ENCODE measurements at places on chromosomes 7 and 10. TPM values are rescaled to one million over a fixed set of nuclear protein-coding genes. Genes with fewer than 3 reads are reported as not detected.
A peak's percentile ranks its signal among the peaks of the same experiment; 100 is the strongest.

GRCh38 chr7:2131341-2131740 is 101.4 kb downstream of the MAD1L1 start:
- no peak for DNase-seq

DNA sequence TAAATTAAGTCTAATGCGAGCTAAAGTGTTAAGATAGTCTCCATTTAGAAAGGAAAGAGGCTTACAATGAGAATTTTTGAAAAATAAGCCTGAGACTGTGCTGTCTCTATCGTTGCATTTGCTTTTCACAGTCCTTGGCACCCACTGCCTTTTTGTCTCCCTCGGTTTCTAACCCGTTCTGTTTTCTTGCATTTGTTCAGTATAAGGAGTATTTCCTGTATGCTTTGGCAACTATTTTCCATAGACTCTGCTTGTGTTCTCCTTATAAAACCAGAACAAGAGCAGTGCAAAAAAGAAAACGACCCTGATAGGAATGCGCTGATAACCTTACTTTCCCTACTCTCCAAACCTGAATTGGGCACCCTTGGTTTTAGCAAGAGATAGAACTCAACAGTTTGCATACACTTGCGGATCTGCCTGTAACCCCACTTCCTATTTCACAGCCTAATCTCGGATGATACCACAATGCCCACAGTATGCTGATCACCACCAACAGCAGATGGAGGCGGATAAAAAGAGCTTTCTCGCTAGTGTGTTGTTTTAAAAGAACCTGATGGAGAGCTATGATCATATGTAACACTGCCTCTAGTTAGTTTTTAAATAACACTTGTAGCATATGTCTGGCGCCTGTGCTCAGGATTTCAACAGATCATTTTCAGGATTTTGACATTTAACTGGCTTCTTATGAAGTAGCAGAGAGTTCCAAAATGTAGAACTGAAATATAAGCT is 1.6 kb upstream of the ARHGAP12 start:
- peak; percentile 20 for DNase-seq

GRCh38 chr10:18021725-18022480 is 70.2 kb downstream of the SLC39A12 start:
- DNase-seq = no peak

DNA sequence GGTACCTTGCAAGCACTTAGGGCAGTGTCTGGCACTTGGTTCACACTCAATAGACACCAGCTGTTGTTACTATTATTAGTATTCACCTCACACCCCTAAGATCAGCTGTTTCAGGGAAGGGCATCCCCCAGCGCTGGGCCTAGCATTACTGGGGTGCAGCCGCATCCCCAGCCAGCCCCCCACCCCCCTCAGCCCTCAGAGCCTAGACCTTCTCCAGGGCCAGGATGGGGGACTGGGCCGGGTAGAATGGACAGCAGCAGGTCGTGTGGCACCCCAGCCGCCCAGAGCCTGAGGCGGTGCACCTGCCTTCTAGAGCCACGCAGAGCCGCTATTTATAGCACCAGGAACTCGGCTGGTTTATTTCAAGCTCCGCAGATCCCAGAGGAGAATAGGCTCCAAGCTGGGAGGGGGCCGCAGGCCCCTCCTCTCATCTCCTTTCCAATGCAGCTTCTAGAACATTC is 60.5 kb downstream of the GTF2IRD1 start:
- no peak for DNase-seq

- DNase-seq = no peak
These were observed 29.6 kb downstream of the PCBD1 start for GRCh38 chr10:70858759-70859158.

GRCh38 chr7:20223356-20223755 is 6.2 kb upstream of the MACC1 start:
- no peak for DNase-seq

- peak; percentile 11 for DNase-seq
These were observed 121.6 kb downstream of the EGFR start for GRCh38 chr7:55140221-55140940.

GRCh38 chr10:121595806-121596688 is 2.2 kb downstream of the FGFR2 start:
- DNase-seq = no peak

GRCh38 chr10:110563132-110563531 is 4.4 kb upstream of the SMC3 start:
- DNase-seq = no peak

- DNase-seq = no peak
These were observed 38.1 kb downstream of the ELMO1 start for GRCh38 chr7:37410305-37411229.

GRCh38 chr10:110803830-110804338 is 67.8 kb upstream of the PDCD4 start:
- DNase-seq = peak; percentile 60

DNA sequence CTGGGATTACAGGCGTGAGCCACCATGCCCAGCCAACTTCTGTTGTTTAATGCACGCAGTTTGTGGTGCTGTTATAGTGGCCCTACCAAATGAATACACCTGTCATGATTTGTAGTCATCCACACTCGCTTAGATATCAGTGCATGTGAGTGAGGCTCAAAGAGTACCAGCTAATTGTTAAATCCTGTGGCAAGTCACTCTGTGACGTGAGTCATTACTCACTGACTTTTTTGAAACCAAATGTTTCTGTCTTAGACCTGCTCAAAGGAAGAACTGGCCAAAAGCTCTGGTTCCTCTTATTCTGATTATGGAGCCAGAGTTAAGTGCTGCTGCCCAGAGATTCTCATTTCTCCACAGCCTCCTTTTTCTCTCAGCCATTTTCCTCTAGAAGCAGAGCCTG is 109.4 kb downstream of the PRKAG2 start:
- DNase-seq = no peak

DNA sequence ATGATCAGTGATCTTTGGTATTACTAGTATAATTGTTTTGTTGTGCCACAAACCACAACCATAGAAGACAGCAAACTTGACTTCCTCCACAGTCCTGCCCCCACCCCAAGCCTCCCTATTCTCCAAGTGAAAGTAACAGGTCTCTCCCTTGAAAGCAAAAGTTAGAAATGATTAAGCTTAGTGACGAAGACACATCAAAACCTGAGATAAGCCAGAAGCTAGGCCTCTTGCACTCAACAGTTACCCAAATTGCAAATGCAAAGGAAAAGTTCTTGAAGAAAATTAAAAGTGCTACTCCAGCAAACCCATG is 7.5 kb downstream of the SAR1A start:
- DNase-seq = no peak

DNA sequence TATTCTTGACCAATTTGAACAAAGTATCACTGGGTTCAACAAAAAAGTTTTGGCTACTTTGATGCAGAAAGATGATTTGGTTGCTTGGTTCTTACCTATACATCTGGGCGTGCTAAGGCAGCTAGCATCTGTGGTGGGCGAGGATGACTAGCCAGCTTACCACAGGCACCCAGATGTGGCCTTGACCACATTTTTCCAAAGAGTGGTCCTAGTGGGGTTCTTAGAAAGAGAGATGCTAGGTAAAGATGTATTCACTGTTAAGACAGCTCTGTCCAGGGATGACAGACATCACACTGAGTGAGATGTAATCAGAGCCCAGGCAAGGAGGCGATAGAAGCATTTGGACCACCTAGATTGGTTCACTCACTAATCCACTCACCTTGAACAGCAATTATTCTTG is 785 bp downstream of the DNTT start:
- no peak for DNase-seq

- DNase-seq = no peak
These were observed 28.7 kb downstream of the DGKI start for GRCh38 chr7:137818036-137818435.

DNA sequence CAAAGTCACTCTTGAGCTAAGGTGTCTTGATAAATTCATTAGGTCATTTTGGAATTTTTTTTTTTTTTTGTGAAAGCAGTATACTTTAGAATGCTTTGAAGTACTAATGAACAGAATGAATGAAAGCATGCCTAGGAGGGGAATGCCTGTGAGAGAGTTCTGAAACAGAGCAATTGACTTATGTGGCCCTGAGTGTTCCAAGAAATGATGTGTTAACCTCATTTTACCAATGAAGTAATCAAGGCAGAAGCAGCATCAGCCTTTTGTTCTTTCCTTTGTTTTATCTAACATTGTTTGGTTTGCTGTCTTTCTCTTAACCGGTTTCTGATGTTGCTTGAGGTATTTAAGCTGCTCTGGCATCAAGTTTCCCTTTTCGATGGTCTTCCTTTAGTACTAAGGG is 154.6 kb upstream of the HGF start:
- DNase-seq = no peak

DNA sequence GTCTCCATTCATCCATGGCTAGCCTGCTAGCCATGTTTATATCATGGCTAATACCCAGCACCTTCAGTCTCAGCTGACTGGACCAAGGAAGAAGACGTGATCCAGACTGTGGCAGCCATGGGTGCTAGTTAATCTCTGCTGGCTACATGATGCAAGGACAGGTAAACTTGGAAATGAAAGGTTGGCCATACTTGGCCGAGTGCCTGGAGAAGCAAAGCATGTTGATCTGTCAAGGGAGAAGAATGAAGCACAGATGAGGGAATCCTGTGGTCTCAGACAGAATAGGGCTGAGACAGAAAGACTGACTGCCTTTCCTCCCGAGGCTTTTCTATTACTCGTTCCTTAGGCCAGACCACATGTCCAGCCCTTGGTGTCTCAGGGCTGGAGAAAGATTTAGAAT is 41.1 kb downstream of the CPVL start:
- no peak for DNase-seq

DNA sequence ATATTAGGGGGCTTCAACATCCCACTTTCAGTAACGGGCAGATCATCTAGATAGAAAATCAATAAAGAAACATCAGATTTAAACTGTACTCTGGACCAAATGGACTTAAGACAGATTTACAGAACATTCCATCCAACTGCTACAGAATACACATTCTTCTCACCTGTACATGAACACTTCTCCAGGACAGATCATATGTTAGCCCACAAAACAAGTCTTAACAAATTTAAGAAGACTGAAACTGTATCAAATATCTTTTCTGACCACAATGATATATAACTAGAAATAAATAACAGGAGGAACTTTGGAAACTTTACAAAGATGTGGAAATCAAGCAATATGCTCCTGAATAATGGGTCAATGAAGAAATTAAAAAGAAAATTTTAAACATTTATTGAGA is 86.7 kb downstream of the MICU1 start:
- DNase-seq = no peak

DNA sequence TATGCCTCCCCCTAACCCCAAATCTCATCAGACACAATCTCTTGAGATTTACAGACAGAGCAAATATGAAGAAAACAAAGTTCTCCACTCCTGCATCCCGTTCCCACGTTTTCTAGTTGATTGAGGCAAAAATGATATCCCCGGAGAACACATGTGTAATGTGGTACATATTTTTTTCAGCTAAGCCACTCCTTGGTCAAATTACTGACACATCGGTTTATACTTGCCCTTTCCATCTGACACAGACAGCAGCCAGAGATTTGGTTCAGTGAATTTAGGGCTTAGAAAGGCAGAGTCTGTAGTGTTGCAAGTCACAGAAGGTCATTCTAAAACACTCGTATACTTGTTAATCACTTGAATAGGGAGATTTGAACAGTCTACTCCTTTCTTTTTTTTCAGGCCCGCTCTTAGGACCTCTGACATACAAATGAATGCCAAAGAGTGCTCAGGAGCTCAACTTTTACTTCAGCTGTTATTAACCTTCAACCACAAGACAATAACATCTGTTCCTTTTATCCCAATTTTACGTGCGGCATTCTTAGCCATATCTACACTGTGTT is 1.8 kb upstream of the DDX50 start:
- DNase-seq = no peak

DNA sequence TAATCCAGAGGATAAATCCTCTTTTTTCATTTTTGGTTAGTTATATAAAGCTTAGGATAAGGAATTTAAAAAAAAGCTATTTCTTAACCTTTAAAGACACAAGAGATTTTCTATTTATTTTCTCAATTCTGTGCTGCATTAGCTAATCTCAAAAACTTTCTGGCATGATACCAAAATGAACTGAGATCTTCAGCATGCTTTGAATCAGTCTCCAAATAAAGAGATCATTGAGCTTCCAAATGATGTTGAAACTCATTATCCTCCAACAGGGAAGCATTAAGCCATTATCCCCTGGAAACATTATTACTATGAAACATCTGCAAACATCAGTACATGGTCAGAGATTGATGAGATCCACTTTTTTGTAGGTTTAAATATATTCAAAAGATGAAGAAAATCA is 350.3 kb upstream of the TEX47 start:
- DNase-seq = no peak

- DNase-seq = no peak
These were observed 35.0 kb downstream of the PRR15 start for GRCh38 chr7:29598613-29599012.

GRCh38 chr7:152173372-152174070 is 148.0 kb downstream of the GALNT11 start:
- peak; percentile 15 for DNase-seq

DNA sequence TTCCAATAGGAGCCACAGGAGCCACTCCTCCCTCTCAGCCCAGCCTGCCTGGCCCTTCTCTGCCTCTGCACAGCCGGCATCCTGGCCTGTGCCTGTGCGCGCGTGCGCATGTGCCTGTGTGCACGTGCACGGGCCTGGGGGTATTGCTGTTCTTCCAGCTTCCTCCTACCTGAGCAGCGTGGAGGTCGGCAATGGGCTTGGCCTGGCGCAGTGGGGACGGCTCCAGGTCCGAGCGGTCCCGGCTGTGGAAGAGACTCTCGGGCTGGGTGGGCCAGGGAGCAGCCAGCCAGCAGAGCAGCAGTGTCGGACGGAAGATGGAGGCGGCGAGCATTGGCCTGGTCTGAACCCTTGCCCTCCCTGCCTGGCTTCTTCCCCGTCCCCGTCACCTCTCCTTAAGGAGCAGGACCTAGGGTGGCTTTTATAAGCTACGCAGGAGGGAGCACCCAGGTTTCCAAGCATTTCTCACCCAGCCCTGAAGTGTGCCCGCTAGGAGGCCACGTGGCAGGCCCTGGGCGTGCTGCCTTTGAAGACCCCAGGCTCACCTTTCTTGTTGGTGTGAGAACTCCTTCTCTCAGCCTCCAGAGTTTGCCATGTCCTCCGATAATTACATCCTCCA is at the start of gene MMP21:
TSS of gene MMP21 (minus strand) at position 331 of the 616 bp plus-strand sequence. CDS start at position 331, 0 bp downstream.
- no peak for DNase-seq

GRCh38 chr10:103072891-103073290 is 120.2 kb downstream of the NT5C2 start:
- no peak for DNase-seq

- no peak for DNase-seq
These were observed 6.1 kb upstream of the SLC25A13 start for GRCh38 chr7:96328016-96328415.

GRCh38 chr7:24685708-24686107 is 71.6 kb downstream of the GSDME start:
- DNase-seq = no peak

CFAP70 gene
- total RNA-seq = 0.51 TPM

HOXA5 gene
- total RNA-seq = 10.3 TPM

AQP1 gene
- total RNA-seq = 0.03 TPM

TRPV5 gene
- not detected for total RNA-seq

CRPPA gene
- 1.9 TPM for total RNA-seq

CCDC146 gene
- 0.43 TPM for total RNA-seq

IGFBP3 gene
- total RNA-seq = 46.4 TPM

KCNH2 gene
- total RNA-seq = 0.05 TPM

SKIDA1 gene
- total RNA-seq = 0.32 TPM

Data from SK-MEL-5 (cell line).